GM04503 (cell line): ENCODE measurements at places on chromosomes 3 and 15.

DNA sequence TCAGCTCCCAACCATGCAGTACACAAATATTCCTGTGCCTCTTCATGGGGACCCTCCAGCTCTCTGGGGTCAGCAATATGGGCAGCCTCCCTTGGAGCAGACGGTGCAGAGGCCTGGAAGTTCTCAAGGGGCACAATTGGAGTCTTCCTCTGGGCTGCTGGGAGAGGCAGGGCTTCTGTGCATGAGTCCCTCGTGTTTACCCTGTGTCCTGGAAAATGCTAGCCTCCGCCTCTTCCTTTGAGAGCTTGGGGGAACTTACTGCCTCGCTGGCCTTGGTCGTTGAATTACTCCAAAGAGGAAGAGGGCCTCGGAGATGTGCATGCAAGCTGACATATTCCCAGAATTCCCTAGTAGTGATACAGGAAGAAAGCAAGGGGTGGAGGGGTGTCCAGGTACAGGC lies 284.4 kb upstream of the IGF1R start:
- no peak for DNase-seq

- DNase-seq, result no peak
These were observed 43.4 kb downstream of the NPTN start for GRCh38 chr15:73589766-73590165.

DNA sequence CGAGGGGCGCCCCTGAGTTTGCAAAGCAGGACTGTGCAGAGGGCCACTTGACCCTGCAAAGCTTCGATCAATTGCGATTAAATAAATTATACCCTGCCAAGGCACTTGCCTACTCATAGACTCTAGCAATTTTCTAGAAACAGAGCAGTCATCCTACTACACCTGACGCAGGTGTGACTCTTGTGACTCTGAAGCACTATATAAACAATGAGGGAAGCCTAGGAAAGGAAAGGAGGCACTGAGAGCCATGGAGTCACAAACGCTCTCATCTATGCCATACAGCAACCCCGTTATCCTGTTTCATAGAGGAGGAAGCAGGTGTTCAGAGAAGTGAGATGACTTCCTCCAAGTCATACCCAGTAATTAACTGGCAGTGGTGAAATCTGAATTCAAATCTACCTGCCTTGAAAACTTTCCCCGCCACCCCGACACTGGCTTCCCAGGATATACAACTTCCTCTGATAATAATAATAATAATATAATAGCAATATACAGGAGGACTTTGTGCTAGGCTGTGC lies 14.4 kb downstream of the ARHGEF3 start:
- DNase-seq, result no peak

DNA sequence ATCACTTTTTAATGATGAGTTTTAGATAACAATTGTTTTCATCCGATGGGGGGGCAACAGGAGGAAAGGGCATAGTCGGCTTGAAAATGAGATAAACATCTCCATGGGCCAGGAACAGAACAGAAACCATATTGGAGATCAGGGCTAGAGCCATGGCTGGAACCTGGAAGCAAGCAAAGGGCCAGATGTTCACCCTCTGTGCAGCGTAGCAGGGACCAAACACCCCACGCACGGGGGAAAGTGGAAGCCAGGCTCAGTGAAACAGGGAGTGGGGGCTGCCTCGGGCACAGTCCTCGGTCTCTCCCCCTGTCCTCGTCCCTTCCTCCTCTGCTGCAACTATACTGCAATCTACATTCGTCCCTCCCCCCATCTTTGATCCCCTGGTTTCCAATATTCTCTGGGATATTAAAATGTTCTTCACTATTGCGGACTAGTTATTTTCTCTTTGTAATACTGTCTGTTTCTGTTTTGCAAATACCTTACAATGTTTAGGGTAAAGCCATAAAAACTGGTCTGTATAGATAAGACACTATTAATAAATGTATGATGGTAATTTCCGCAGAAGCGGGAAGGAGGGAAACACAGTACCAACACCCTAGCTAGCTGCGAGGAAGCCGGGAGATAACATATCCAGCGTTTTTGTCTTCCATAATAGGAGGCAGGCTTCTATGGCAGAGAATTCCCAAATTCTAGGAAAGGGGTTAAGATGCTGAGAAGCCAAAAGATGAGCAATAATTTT lies 121.5 kb downstream of the XXYLT1 start:
- DNase-seq, result no peak

GRCh38 chr3:73086071-73086494 lies 24.6 kb downstream of the EBLN2 start:
- no peak for DNase-seq

- no peak for DNase-seq
These were observed at the start of gene PROK2 for GRCh38 chr3:71784914-71785531. Gene PROK2, minus strand, starts transcription at chr3:71785148. Its CDS starts 96 bp downstream, at chr3:71785052.

- no peak for DNase-seq
These were observed 20.8 kb downstream of the MUC4 start for GRCh38 chr3:195790901-195791300.

- no peak for DNase-seq
These were observed 17.6 kb upstream of the PIGZ start for GRCh38 chr3:196985954-196986885.

- no peak for DNase-seq
These were observed 66.9 kb upstream of the EIF1B start for GRCh38 chr3:40242638-40243037.

- DNase-seq, result no peak
These were observed 625 bp upstream of the RBM15B start for GRCh38 chr3:51390246-51391074.

DNA sequence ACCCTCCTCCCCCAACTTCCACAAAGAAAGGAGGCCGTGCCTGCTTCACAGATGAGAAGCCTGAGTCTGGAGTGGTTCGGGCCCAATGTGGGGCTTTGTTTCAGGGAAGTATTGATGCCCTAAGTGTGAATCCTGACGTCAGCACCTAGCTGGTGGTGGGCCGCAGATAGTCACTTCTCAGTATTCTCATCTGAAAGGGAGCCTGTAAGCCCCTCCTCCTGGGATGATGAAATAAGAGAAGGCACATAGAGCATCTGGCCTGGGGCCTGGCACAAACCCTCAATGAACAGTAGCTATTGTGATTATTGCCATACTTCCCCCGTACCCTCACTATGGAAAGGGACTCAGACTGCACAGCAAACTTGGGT lies 24.8 kb downstream of the LINGO1 start:
- no peak for DNase-seq
